ENCODE measurements at places on chromosomes 5 and 9.

DNA sequence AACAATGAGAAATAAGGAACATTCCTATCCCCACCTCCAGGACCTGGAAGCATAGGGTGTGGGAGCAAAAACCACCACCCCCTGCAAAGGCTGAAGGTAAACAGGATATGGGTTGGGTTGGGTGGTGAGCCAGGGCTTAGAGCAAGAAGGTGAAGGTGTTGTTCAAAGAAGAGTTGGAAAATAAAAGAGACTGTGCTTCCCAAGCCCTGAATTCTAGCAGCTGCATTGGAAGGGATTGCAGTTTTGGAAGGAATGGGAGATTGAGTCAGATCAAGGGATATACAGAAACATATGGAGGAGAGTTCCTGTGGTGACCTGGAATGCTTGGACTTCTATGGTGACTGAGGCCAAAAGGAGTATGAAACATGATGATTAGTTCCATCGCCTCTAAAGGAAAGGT lies 24.7 kb upstream of the MTAP start:
- DNase-seq: no peak

DNA sequence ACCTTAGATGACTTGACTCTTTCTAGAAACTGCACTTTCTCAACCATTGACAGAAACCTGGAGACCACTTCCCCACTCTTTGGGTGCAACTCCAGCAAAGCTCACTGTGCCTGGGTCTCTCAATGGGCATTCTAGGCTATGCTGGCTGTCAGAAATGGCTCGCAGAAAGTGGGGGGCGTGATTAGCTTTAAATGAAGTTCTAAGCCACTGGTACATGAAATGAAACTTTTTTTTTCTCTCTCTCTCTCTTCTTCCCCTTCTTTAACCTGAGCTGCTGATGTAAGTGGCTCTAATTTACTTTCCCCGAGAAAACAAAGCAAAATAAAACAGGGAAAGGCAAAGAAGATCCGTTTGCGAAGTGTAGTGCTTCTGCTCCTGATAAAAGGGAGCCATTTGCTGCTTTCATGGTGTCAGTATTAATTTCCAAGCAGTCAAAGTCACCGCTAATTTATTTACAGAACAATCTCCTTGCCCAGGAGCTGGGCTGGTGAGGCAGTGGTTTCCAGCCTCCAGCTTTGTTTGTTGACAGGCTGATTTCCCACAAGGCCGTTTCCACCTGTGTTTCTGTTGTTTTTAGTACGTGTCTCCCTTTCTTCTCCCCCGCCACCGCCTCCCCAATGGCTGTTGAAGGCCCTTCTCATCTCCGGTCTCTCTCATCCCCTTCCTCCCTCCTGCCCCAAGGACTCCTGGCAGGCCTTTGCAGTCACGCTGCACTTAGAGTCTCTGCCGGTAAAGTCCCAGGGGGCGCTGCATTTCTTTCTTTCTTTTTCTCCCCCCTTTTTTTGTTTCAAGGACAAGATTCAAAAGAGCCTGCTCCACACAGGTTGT lies 422.9 kb downstream of the EBF1 start:
- no peak for DNase-seq

DNA sequence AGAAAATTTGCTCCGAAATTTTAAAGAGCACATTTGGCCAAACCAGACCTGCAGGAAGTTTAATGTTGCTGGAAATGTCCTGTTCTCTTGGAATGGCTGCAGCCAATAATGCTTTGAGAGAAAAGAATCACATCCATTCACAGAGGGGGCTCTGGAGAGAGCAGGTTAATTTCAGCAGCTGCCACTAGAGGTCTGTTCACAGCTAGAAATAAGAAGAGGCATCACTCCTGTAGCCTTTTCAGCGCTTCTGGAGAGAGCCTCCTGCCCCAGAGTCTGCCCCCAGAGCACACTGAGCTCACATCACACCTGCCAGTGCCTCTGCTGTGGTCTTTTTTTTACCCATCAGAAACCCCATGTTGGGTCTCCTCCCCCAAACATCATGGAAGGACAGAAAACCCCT lies 124.8 kb upstream of the RAD23B start:
- DNase-seq: no peak

- DNase-seq: no peak
Observed at GRCh38 chr5:41871852-41872251, 1.6 kb upstream of the OXCT1 start.

DNA sequence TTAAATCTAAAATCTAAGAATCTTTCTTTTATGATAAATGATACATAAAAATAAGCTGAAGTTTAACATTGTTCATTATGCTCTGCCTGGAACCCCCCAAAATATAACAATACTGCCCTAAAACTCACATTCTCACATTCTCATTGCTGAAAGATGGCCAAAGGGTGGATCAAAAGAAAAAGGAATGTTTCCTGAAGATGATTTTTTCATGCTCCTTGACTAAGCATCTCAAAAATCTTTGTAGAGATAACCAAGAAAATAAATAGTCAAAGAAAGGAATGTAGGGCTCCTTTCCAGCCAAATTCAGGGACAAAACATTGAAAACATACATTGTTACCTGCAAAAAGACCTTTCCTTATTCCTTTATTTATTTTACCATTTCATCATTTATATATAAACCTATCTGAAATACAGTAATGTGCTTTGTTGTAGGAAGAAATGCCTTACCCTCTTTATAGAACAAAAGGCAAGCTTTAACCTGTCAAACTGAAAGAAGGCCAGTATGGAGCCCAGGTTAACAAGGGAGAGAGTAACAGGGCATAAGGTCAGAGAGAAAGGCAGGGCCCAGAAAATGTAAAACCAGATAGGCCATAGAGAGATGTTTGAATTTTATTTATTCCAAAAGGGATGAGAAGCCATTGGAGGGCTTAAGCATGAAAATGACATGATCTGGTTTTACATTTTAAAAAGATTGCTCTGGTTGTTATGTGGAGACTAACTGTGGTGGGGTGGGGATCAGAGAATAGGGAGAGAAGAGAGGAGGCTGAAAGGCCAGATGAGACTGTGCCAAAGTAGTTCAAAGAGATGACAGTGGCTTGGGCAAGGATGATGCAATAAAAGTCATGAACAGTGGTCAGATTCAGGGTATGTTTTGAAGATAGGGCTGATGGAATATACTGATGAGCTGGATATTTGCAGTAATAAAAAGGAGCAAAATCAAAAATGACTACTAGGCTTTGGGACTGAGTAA lies 37.3 kb upstream of the CDK5RAP2 start:
- no peak for DNase-seq

DNA sequence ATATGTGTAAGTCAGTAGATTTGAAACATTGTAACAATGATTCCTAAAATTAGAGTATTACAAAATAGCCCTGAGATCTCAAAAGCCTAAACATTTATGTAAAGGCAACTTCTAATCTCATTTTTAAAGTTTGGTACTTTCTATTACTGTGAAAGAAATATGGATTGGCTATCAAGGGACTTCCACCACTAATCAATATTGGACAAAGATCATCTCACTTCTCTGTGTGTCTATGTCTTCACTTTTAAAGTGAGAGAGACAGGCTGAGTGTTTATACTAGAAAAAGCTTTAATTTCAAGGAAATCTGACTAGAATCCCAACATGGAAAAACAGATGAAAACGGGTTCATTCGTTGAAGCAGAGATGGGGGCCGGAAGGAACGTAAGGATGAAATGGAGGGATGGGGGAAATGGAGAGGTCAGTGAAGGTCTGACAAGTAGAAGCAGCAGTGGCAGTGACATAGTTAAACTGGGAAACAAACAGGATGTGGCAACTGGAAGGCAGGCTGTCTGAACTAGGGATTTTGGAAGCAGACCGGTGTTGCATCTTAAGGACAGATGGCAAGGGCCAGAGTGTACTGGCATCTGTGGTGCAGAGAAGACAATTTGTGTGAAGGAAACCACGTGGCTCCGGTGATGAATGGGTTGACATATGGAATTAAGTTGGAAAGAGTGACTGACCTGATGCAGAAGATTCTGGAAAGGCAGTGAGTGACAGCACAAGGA lies 60.8 kb downstream of the PDE4D start:
- DNase-seq: no peak

- DNase-seq: no peak
Observed at GRCh38 chr9:110753731-110754231, 85.2 kb downstream of the MUSK start.

- no peak for DNase-seq
Observed at GRCh38 chr5:131112424-131112823, 52.6 kb downstream of the HINT1 start.

- no peak for DNase-seq
Observed at GRCh38 chr5:121158451-121158850, 693.2 kb upstream of the FTMT start.
